ENCODE measurements at places on chromosomes 12 and 14. TPM values are rescaled to one million over a fixed set of nuclear protein-coding genes. Genes with fewer than 3 reads are reported as not detected.
A peak's percentile ranks its signal among the peaks of the same experiment; 100 is the strongest.

JDP2 gene
- total RNA-seq = 34.2 TPM

KRT6C gene
- not detected for total RNA-seq

IGF1 gene
- not detected for total RNA-seq

ADCY6 gene
- 76.6 TPM for total RNA-seq

KRT2 gene
- not detected for total RNA-seq

SMAGP gene
- total RNA-seq = 0.43 TPM

DNA sequence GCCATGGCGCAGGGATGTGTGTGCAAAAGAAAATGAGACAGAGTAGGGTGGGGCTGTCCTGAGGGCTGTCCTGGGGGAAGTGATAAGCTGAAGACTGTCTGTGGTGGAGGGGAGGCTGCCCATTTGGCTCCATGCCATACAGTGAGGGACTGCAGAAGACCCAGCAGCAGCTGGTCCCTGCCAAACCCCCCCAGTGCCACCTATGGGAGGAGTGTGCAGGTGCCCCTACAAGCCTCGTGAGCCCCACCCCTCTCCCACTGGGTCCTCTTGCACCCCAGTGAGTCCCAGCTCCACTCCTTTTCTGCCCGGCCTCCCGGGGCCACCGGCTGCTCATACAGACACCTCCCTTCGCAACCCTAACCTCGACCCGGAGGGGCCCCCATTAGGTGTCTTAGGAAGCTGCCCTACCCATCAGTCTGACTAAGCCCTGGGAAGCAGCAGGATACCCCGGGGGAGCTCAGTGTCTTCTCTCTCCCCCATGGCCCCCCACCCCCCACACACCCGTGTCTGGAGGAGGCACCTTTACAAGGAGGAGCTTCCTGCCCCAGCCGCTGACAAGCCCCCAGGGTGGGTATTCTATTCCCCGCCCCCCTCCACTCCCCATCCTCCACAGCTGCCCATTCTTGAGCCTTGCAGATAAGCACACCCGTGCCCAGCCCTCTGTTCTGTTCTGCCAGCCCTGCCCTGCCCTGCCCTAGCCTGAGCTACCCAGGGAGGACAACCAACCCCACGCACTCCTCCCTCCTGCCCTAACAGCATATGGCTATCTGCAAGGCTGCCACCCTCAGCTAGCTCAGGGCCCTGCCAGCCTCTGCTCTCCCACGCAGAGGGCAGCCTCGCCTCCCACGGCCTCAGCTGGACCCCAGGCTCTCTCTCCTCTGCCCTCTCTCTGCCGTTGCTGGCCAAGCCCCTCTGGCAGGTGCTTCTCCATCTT is 41.9 kb downstream of the SLC6A12 start:
- DNase-seq = no peak

DNA sequence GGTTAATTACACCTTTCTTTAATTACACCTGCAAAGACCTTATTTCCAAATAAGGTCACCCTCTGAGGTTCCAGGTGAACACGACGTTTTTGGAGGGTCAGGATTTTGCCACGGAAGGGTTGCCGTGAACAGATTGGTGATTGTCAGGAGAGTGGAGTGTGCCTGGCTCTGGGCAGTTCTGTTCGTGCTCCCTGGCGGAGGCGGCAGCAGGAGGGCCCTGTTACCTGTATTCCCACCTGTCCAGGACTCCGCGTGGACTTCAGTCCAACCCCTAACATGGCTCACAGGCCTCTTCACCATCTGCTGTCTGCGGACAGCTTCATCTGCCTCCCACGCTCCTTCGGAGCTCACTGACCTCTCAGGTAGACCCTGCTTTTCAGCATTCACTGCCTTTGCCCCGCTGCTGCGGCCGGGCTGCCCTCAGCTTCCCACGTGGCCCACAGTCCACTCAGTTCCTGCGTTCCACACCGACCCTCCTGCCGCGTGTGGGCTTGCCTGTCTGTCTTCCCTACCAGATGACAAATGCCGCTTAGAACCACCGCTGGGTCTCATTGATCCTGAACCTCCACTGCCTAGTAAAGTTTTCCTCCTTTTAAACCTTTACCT is 187.5 kb upstream of the DIO3 start:
- no peak for DNase-seq

- DNase-seq = peak; percentile 40
Observed at GRCh38 chr14:56195704-56196103, 77.5 kb downstream of the PELI2 start.

DNA sequence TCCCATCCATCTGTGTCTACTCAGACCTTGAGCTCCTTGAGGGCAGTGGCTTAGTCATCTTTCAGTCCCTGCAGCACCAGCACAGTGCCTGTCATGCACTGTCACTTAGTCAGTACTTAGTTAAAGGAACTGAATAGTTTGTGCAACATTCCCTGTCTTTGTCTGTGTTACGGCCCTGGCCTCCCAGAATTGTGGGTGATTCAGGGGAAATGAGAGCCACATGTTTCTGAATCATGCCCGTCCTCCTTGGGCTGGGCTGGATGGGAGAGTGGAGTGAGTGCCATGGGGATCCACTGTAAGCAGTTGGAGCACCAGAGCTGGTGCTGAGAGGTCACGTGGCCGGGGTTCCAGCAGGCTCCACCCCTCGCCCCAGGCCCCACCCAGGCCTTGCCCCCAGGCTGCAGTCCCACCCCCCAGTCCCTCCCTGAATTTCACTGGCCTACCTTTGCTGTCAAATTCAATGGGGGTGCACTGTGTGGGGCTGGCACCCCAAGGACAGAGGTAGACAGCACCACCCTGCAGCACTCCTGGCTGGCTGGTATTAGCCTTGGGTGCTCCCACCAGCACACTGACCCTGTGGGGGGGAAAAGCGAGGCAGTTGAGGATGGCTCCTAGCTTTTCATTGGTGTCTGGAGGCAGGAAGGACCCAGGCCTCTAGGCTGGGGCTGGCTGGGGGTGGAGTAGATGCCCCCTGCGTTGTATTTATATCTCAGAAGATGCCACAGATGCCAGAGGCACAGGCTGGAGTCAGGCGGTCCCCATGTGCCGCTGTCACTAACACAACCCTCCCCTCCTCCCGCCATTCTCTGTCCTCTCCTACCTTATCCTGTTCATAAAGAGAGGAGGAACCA is 7.5 kb downstream of the ITGA5 start:
- DNase-seq = peak; percentile 96

- no peak for DNase-seq
Observed at GRCh38 chr14:105616802-105617192, 90.4 kb downstream of the TMEM121 start.

DNA sequence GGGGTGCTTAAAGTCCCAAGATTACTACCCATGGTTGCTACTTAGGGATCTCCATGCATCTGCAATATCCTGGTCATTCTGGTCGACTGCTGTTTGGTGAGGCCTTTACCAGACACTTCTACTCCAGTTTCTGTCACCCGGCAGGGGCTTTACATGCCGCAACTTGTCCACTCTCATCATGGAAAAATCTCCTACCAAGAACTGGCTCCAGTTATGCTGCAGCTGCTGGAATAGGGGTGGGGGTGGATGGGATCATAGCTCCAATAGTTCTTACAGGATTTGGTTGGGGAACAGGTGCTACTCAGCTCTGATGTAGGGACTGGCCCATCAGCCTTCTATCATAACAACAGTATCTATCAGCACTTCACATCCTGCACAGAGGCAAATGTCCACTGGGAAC is 51.6 kb downstream of the SPTB start:
- DNase-seq = no peak

GRCh38 chr12:5593998-5594397 is 162.1 kb downstream of the NTF3 start:
- no peak for DNase-seq

DNA sequence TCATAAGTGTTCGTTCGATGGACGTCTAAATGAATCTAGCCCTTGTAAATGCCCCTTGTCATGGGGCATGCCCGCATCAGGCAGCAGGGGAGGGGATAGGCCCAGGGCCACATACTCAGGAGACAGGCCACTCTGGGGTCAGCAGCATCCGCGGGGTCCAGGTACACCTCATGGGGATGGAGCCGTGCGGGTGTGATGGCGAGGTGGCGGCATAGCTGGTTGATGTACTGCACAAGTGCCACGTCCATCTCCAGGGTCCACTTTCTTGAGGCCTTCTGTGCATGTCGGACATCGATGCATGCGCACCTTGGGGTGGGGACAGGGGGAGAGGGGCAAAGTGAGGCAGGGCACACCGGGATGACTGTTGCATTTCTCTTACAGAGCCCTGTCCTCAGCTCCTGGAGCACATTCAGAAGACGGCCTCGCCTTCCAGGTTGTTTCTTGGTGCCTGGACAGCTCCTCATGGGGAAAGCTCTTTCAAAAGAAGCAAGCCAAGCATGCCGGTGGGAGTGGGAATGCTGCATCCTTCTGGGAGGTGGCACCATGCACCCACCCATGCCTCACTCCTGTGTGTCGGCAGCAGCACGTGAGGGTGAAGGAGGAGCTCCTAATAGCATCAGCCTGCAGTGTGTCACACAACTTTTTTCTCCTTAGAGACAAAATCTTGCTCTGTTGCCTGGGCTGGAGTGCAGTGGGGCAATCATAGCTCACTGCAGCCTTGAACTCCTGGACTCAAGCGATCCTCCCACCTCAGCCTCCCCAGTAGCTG is 47.4 kb downstream of the TRAFD1 start:
- no peak for DNase-seq

DNA sequence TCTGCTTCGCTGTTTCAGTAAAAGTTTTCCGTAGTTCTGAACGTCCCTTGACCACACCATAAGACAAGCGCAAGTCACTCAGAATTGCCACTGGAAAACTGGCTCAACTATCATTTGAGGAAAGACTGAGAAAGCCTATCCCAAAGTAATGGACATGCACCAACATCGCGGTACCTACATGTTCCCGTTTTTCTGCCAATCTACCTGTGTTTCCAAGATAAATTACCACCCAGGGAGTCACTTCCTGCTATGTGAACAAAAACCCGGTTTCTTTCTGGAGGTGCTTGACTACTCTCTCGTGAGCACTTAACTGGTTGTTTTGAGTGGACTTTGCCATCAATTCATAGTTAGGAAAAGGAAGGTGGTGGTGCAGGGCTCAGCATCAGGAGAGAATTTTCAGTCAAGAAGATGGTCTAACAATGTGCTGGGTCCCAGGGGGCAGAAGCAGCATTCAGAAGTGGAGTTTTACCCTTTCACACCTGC is 1.4 kb downstream of the EGLN3 start:
- peak; percentile 56 for DNase-seq

DNA sequence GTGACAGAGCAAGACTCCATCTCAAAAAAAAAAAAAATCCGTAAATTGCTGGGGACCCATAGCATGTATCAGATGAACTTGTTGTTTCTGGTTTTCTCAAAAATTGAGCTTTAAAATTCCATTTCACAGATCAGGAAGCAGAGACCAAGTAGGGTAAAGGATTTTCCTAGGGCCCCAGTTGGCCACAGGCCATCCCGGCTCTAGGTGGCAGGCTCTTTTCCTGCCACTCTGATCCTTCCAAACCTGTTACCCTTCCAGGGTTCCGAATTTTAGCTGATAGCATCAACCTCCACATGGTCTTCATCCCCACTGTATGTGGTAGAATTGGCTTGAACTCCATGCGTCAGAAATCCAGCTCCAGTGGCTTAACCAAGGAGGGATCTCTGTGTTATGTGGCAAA is 36.1 kb upstream of the BDKRB2 start:
- DNase-seq = no peak

DNA sequence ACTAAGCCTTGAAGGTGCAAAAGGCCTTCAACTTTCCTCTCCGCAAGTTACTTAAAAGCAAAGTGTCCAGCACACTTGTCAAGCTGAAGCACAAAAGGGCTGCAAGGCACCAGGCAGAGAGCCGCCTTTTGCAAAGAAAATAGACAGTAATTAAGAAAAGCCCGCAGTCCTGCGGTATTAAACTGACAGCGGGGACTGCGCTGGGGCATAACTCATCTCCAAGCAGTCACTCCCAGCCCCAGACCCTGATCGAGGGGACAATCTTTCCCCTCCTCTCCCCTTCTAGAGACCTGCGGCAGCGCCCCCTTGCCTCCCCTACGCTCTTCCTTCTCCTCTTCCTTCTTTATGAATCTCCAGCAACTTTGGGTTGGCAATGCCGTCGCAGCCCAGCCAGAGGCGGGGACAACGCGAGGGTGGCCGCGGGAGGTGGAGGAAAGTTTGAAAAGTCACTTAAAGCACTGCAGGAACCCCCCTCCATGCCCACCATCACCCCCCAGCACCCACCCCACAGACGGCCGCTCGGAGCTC is 200.9 kb upstream of the CAND1 start:
- peak; percentile 70 for DNase-seq

DNA sequence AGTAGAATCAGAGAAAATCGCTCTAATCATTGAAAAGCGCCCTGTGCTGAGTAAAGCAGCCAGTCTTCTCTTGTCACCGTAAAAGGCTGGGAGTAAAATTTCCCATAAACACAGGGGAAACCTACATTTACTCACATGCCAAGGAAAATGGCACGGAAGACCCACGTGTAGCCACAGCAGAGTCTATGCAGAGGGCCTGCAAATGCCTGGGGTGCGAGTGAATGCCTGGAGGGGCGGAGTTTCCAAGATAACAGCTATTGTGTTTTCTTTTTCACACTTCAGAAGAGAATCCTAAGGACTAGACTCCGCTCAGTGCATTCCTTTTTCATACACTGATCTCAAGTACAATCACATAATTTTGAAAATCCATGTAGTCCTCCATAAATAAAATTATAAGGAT is 159.9 kb upstream of the FOXN3 start:
- DNase-seq = no peak

GRCh38 chr12:57722716-57723629 is 15.6 kb downstream of the AGAP2 start:
- no peak for DNase-seq

DNA sequence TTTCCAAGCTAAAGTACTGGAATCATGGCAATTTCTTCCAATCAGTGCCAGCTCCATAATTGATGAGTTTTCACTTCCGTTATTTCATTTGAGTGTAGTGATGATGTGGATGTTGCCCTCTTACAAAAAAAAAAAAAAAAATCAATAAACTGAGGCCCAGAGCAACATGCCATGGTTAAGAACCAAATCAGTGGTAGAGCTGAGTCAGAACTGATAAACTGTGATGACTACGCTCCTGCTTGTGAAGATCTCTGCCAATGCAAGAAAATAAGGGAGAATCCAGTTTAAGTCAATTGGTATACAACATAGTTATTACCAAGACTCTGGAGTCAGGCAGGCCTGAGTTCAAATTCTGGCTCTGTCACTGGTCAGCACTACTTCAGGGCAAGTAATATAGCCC is 102.7 kb downstream of the GPR135 start:
- DNase-seq = no peak

GRCh38 chr14:82528016-82528415 is 994.4 kb upstream of the SEL1L start:
- DNase-seq = no peak

GRCh38 chr12:47184813-47185212 is 105.1 kb upstream of the AMIGO2 start:
- no peak for DNase-seq

GRCh38 chr12:4857472-4858291 is 52.0 kb upstream of the KCNA1 start:
- peak; percentile 61 for DNase-seq

- peak; percentile 95 for DNase-seq
Observed at GRCh38 chr12:110247340-110248095, 33.5 kb upstream of the ATP2A2 start.

- no peak for DNase-seq
Observed at GRCh38 chr14:88856786-88857366, 32.4 kb downstream of the TTC8 start.

Measured in Caki2 (cell line).